ENCODE measurements at places on chromosomes 1 and 21.
A peak's percentile ranks its signal among the peaks of the same experiment; 100 is the strongest.

DNA sequence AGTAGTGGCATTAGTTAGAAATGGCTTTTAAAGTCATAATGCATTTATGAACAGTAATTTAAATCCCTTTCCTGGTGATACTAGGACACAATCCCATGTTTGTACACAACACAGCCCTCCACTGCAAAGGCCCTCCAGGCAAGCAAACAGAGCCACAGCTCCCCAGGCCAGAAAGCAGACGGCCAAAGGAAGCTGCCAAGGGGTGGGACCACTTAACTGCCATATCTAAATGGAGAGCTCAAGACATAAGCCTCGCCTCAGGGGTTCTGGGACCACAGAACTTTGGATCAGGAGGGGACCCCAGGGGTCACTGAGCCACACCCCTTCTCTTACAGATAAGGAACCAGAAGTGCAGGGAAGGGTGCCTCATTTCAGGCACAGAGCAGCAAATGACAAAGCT, 189.7 kb downstream of the KCNH1 start:
- DNase-seq: no peak

- DNase-seq: no peak
These were observed 103.8 kb downstream of the CRYAA start for GRCh38 chr21:43272591-43272990.

- no peak for DNase-seq
These were observed 71.0 kb downstream of the RD3 start for GRCh38 chr1:211420845-211421454.

DNA sequence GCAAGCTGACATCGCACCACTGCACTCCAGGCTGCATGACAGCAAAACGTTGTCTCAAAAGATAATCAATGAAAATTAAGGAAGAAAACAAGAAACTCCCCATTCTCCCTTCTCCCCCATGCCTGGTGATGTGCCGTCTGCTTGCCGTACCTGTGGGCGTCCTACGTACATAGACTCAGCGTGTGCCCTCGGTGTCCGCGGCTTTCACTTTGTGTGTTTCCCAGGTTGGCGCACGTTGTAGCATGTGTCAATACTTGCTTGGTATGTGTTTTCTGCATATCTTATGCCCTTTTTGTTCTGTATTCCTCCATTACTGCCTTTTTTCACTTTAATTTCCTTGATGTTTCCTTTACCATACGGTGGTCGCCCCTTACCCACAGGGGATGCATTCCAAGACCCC, 53.8 kb downstream of the PCNT start:
- no peak for DNase-seq

DNA sequence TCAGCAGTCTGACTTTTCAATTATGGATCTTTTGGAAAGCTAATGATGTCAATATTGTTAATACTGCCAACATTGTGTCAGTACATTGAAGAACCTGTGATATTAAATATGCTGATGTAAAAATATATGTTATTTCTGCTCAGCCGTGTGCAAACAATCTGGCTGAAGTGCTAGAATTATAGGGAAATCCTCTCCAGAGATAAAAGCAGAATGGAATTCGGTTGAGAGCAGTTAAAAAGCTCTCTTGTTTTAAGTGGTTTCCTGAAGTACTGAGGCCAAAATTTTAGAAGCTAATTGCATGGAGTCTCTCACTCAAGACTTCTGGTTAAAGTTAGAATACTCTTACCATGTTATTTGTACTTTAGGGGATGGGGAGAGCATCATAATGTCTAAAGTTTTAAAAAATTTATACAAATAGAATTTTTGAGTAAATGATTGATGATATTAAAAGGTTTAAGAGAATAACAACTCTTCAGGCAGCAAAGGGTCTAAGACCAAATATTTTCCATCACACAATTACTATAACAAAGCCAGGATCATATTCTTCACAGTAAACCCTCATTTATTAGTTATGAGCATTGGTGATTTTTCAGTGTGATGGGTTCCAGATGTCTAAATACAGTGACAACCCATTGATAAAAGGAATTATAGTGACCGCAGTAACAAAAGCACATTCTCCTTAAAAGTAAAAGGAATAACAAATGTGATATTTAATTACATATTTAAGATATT, 834.2 kb upstream of the CXADR start:
- peak; percentile 27 for DNase-seq

DNA sequence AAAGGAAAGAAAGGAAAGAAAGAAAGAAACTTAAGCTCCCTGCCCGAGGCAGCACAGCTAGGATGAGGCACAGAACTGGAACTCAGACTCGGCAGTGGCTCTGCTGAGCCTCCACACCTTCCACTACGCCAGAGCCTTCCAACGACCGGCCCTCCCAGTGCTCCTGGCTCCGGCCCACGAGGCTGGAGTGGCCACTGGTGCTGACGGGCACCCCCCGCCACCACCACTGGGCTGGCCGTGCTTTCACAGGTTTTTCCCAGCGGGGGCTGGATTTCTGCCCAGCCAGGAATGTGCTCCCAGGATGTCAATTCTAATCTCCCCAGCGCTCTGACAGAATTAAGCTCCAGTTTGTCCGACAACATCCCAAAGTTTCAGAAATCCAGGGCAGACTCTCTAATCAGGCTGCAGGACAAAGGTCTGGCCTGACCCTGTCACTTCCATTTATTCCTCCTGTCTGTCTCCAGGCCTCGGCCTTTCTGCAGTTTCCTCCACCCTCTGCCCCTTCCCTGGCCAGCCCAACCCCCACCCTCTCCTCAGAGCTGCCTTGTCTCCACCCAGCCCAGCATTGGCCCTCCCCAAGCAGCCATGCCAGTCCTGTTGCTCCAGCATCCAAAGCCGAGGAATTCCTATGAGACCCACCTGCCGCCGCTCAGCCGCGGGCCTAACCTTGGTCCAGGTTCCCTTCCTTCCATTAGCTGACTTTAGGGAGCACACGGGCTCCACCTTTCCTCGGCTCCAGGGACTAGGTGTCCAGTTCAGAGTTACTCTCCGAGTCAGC, 81.9 kb downstream of the CASZ1 start:
- DNase-seq: no peak

- no peak for DNase-seq
These were observed 3.4 kb downstream of the UQCRHL start for GRCh38 chr1:15804060-15804459.

Data from NCI-H1417 treated with DMSO at 0.1 percent for 48 hours (cell line).